ENCODE measurements at places on chromosomes 3 and 15.

DNA sequence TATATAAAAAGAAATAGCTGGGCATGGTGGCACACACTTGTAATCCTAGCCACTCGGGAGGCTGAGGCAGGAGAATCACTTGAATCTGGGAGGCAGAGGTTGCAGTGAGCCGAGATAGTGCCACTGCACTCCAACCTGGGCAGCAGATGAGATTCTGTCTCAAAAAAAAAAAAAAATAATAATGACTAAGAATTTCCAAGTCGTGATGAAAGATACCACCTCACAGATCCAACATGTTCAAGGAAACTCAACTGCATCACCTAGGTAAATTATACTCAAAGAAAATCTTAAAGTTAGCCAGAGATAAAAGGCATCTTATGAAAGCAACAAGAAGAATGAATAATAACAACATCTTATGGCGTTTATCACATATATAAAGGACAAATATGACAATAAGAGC, 50.1 kb downstream of the DOCK3 start:
- no peak for DNase-seq

DNA sequence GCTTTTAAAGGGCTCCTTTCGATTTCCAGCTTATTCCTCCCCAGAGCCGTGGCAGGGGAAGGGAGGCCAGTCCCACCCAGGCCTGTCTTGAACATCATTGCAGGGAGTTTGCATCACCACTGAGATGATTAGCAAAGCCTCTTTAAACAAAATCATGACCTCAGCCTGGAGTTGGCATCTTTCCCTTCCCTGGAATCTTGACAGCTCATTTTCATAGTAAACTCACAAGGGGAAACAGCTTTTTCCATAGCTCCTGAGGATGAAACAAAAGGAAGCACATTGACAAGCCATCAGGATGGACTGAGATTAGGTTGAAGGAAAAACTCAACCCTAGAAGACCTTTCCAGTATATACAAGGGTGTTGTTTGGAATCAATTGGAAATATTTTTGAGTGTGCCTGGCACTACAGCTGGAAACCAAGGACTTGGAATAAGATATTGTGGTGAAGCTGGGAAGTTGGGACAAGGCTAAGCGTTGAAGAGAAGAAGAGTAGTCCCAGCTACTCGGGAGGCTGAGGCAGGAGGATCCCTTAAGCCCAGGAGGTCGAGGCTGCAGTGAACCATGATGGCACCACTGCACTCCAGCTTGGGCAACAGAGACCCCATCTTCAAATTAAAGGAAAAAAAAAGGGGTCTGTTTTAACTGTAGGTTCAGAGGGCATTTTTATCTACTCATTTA, 3.1 kb upstream of the LARP6 start:
- DNase-seq, result peak; percentile 98

DNA sequence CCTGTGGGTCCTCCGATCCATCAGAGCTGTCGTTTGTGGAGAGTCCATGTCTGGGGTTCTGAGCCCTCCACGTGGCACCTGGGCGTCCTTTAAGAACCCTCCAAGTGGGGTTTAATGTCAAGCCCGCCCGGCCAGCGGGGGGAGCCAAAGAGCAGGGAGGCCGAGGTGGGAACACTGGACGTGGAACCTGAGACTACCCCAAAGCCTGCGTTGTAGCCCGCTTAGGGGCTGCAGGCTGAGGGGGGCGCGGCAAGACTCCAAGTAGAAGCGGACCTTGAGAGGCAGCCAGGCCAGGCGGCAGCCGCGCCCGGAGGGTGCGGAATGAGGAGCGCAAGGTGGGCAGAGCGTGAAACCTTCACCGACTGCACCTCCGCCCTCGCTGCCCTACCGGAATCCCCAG, 126.2 kb upstream of the ATP10A start:
- no peak for DNase-seq

DNA sequence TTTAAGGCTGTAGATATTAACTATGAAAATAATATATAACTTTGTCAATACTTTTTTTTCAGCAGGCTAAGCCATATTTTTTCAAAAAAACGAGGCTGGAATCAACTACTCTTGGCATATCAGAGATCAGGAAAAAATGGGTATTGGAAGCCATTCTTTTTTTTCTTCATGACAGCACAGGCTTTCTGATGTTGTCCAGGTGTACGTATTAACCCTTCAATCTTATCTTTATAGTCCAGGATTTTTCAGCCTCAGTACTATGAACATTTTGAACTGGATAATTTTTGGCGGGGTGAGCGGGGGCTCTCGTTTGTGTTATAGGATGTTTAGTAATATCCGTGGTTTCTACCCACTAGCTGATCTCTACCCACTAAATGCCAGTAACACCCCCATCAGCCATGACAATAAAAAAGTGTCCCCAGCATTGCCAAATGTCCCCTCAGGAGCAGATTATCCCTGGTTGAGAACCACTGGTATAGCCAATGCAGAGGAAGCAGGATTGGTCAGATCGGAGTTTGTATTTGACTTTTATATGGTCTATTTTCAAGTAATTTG, 52.0 kb downstream of the PLCL2 start:
- no peak for DNase-seq

- DNase-seq, result no peak
Observed at GRCh38 chr3:165669504-165669903, 167.7 kb downstream of the BCHE start.

DNA sequence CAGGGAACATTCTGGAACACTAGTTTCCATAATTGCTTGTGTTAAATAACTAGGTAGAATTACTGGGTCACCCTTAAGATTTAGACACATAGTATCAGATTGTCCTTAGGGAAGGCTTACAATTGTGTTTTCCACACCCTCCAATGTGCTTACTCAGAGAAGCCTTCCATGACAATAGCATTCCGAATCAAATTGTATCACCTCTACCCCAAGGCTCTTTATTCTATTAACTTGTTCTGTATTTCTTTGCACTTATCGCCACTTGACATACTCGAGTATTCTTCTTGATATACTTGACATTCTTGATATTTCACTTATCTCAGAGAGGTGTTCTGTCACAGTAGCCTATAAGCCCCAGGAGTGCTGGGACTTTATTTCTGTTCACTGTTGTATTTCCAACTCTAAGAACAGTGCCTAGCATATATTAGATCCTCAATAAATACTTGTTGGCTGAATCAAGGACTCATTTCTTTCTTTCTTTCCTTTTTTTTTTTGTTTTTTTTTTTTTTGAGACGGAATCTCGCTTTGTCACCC, 238.9 kb upstream of the PDZRN3 start:
- no peak for DNase-seq

- DNase-seq, result no peak
Observed at GRCh38 chr15:88144921-88145653, 111.5 kb downstream of the NTRK3 start.

All from dermis microvascular lymphatic vessel endothelial cell (primary cell).